ENCODE measurements at places on chromosomes 3 and 15.

DNA sequence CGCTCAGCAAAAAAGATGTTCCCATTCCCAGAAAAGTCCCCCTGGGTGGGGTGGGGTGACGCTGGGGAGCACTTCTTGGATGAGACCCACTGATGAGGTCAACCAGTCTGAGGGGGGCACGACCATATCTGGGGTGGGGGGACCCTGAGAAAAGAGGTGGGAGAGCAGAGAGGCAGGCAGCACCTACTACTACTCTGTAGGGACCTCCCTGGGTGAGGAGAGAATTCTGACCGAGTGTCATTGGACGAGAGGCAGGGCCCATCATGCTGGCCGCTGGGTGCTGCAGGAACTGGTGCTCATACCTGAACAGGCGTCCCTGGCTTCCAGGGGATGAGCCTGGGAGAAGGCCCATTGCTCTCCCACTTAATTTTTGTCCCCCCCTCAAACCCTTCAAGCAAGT is 158.8 kb downstream of the KLF13 start:
- DNase-seq: no peak

GRCh38 chr3:133956982-133957381 is 61.3 kb upstream of the RAB6B start:
- DNase-seq: no peak

DNA sequence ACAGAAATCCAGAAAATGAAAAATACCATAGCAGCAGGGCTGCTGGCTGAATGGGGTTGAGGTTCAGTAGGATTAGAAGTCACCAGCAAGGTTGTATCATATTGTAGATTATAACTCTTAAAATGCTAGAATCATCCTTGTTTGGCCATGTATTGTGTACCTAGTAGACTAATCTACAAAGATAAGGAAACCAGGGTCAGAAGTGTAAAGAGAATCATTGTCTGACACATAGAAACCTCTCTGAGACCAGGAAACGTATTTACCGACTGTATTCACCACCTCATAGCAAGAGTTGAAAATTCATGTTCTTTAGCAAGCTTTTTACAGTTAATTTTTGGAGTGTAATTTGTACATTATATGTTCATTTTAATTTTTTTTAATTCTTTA is 168.8 kb downstream of the ECT2 start:
- no peak for DNase-seq

GRCh38 chr3:154614601-154615000 is 184.6 kb upstream of the GPR149 start:
- DNase-seq: no peak

- no peak for DNase-seq
Observed at GRCh38 chr15:34854232-34854631, 58.9 kb upstream of the ACTC1 start.

DNA sequence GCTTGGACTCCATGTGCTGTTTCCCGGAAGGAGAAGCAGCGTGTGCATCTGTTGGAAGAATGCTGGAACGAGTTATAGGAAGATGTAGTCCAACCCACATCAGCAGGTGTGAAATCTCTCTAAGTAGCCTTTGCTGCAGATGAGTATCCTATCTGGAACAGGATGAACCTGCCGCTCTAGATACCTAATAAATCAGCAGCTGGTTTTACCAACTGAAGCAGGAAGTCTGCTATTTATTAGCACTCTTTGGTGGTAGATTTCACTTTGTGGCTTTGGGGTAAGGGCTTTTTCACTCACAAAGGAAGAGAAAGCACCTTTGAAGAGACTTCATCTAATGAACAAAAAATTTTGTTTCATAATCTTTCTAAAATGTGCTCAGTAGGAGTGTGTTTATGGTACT is 66.4 kb downstream of the DCUN1D1 start:
- DNase-seq: no peak

- DNase-seq: no peak
Observed at GRCh38 chr3:171503817-171504216, 43.6 kb upstream of the TNIK start.

- DNase-seq: no peak
Observed at GRCh38 chr3:43178891-43179366, 73.0 kb upstream of the POMGNT2 start.

DNA sequence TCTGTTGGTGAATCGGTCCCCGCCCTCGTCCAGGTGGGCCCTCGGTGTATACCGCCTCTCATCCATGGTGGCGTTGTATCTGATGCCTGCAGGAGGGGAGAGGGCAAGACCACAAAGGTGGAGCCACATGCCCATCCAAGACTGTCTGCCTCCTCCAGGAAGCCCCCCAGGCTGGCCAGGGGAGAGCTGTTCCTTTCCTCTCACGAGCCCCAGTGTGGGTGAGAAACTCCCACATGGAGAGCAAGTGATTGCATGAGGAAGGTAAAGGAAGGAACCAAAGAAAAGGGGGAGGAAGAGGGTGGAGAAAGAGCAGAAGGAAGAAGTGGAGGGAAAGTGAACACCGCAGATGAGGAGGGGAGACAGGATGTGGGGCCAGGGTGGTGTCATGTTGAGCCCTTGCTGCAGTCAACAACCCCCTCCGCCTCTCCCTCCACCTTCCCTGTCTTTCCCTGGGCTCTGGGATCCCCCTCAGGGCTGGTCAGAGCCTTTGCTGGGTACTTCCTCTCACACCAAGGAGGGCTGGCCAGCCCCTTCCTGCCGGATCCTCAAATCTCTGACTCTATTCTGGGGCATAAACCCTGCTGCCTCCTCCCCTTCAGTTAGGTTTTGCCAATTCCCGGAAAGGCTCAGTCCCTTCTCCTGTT is 49.3 kb downstream of the FEM1B start:
- DNase-seq: no peak

DNA sequence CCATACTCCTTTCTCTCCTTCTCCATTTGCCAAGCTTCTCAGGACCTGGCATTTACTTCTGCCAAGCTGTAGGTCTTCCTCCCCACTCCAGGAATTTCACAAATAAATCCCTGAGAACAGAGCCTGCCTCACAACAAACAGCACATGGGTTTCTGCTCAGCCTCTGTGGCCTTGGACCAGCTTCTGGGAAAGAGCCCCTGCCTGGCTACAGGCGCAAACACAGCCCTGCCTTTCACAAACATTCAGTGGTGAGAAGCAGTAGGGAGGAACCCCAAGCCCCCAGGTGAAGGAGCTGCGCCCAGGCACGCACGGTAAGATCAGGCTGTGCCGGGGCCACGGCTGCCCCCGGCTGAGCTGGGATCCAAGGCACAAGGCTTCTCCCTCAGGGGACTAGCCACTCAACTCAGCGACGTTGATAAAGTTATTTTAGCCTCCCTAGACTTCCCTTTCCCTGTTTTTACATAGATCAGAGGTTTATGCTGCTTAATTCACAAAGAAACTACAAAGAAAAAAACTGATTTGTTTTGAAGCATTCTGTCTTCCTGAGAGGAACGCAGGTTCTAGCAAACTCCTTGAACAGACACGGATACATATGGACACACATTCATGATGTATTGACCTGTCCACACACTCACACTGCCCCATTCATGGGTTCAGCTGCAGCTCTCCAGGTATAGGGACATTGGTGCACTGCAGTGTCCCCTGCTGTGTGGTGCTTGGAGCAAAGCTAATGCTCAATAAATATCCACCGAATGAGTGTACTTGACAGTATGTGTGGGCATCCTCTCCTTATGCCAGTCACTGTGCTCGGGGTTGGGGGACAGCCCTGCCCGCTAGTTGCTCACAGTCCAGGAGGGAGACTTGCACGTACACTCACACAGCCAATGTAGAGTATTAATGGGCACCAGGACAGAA is 25.4 kb downstream of the HES1 start:
- DNase-seq: no peak

DNA sequence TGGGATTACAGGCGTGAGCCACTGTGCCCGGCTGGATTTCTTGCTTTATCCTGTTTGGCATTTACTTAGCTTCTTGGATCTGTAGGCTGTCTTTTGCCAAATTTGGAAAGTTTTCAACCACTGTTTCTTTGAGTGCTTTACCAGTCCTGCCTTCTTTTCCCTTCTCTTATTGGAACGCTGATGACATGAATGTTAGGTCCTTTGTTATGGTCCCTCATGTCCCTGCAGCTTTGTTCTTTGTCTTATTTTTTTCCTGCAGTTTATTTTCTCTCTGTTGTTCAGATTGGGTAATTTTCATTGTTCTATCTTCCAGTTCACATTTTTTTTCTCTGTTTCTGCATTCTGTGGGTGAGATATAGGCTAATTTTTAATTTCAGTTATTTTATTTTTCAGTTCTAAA is 25.0 kb downstream of the SH3GL3 start:
- no peak for DNase-seq

DNA sequence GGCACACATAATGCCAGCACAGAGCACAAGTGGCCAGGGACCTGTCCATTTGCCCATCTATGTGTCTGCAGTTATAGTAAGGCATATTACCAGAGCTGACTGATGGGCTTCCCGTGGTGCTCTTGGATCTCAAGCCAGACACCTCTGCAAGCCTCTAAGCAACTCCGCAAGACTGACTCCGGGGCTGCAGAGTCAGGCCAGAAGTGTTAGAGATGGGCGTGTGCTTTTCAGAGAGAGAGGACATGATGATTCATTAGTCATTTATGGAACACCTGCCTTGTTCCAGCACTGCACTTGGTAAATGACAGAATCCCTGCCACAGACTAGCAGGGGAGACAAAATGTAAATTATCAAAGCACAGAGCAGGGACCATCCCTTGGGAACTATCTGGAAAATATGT is 559.0 kb downstream of the PDCD6IP start:
- DNase-seq: no peak

- no peak for DNase-seq
Observed at GRCh38 chr15:92616621-92617548, 38.7 kb downstream of the FAM174B start.

- no peak for DNase-seq
Observed at GRCh38 chr3:12513694-12514446, 29.6 kb downstream of the TSEN2 start.

DNA sequence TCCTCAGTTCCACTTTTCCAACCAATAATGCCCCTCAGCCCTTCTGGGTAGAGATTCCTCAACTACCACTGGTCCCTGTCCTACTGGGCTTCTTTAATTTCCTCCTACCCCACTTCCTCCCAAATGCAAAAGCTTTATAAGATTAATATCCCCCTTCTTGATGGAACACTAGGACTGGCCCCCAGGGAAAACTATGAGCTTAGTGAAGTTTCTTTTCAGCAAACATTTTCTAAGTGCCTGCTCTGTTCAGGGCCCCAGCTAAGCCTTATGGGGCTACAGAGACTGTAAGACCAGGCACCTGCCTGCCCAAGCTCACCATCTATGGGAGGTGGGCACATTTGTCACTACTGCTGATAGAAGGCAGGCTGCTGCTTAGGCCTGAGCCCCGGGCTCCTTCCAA is 79.4 kb downstream of the RPLP1 start:
- DNase-seq: no peak

DNA sequence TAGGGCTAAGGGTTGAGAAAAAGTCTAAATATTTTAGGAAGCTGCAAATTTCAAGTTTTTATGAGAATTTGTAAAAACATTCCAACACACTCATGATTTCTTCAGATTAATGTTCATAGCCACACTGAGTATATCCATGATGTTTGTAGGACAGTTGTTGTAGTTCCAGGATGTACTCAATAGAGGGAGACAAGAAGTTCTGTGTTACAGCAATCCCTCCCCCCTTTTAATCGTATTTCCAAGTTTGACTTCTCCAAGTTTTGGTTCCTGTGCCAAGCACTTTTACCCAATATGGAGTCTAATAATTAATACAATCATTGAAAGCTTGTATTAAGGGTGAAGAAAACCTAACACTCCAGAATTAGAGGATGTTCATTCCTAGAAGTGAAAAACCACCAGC is 143.4 kb downstream of the FEZF2 start:
- no peak for DNase-seq

GRCh38 chr15:74194572-74195559 is 7.7 kb downstream of the STRA6 start:
- no peak for DNase-seq

DNA sequence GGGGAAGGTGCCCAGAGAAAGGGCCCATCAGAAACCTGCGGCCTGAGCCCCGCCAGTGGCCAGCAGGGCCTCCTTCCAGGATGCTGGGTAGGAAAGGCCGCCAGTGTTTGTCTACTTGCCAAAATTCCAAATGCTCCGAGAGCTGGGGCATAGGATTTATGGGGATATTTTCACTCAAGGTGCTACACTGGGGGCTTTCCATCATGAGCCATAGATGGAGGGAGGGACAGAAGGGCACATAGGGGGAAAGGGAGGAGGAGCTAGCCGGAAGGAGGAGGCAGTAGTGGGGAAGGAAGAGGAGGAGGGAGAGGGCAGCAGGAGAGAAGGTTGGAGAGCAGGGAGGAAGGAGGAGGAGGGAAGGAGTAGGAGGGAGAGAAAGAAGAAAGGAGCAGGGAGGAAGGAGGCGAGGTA is 494.7 kb upstream of the PROK2 start:
- no peak for DNase-seq

- DNase-seq: no peak
Observed at GRCh38 chr3:68773401-68773800, 158.9 kb downstream of the TAFA4 start.

- DNase-seq: no peak
Observed at GRCh38 chr3:2948882-2949281, 161.3 kb downstream of the IL5RA start.

DNA sequence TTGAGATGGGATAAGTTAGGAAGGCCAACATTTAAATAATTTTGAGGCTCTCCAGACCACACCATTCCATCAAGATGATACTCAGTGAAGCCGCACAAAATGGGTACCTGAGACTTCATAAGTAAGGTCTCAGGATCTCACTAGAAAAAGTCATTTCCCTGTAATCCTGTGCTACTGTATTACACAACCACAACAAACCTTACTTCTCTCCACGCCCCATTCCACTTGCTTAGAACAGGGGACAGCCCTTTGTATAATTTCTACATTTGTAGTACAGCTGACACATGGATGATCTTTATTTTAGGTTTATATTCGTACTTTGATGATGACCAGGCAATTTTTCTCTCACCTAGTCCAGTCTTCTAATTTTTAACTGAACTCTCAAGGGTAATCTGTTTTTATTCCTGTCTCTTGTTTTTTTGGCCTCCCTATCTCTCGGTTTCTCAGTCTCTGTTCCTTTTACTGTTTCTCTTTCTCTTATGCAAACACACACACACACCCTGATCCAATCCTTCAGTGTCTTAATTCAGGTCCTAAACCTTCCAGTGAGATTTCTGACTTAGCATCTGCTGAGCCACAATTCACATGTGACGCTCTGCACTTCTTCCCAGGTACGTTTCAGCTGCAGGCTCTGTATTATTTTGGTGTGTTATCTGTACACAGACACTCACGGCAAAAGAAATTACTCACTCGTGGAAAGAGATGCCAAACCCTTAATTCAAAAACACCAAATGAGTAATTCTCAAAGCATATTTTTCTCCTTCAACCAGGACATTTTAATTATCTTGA is 223.2 kb upstream of the THBS1 start:
- DNase-seq: no peak
